Thymus (tissue), 14 donors: ENCODE measurements at places on chromosomes 4 and X. TPM values are rescaled to one million over a fixed set of nuclear protein-coding genes. Genes with fewer than 3 reads are reported as not detected.

DNA sequence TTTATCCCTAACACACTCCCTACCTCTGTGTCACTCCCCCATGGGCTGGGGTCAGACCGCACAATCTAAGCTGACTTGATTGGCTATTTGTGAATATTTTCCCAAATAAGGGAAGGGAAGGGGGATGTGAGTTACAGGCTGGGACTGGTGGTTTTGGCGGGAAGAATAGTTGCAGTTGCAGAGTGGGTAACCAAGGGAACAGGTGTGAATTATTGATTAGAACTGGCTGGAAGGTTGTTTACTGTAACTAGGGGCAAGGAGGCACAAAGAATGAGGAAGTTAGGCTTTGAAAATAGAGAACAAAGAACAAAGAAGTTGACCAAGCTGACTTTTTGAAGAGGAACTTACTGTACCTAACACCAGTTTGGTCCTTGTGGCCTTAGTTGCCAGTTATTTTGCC, 88.0 kb upstream of the XAGE2 start:
- no peaks in the 10 kb centered on the region for H3K27me3 ChIP-seq
- H3K4me3 ChIP-seq, result no peak overlapping the region
- H3K27ac ChIP-seq, result no peak overlapping the region

The MAGEC1 gene
- not detected for total RNA-seq

The CT45A5 gene
- total RNA-seq, result not detected

GRCh38 chr4:100095729-100096595, 94.3 kb downstream of the DDIT4L start:
- no peak for DNase-seq
- no peaks in the 10 kb centered on the region for H3K36me3 ChIP-seq
- H3K4me3 ChIP-seq, result no peak overlapping the region
